ENCODE measurements at places on chromosomes 7 and 10. TPM values are rescaled to one million over a fixed set of nuclear protein-coding genes. Genes with fewer than 3 reads are reported as not detected.

DNA sequence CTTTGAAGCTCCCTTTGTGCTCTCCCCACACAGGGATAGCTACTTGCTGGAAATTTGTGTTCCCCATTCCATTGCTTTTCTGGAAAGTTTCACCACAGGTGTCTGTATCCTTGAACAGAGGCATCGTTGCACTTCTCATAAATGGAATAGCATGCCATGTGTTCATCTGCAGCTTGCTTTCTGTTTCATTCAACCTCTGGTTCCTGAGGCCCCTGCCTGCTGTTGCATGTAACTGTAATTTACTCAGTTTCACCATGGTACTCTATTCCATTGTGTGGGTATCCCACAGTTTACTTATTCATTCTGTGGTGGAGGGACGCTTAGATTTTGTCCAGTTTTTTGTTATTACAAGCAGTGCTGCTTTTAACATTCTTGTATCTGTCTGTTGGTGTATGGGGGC is 32.0 kb downstream of the EEPD1 start:
- DNase-seq, result no peak

DNA sequence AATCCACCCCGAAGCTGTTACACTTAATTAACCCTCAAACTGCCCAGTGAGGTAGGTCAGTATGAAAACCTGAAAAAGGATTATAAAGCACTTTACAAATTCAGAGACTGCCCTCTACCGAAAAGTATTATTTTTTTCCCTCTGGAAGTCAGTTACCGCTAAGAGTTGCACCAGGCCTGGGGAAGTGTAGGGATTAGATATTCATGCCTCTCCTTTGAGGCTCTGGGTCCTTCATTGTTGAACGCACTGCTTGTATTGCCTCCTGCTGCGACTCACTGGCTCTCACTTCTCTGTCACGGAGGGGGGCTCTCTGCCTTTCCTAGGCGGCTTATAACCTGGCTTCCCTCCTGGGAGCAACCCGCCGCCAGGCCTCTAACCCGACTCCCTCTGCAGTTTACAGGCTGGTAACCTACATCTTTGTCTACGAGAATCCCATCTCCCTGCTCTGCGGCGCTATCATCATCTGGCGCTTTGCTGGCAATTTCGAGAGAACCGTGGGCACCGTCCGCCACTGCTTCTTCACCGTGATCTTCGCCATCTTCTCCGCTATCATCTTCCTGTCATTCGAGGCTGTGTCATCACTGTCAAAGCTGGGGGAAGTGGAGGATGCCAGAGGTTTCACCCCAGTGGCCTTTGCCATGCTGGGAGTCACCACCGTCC is 2.7 kb downstream of the RHBDD2 start:
- DNase-seq, result no peak

DNA sequence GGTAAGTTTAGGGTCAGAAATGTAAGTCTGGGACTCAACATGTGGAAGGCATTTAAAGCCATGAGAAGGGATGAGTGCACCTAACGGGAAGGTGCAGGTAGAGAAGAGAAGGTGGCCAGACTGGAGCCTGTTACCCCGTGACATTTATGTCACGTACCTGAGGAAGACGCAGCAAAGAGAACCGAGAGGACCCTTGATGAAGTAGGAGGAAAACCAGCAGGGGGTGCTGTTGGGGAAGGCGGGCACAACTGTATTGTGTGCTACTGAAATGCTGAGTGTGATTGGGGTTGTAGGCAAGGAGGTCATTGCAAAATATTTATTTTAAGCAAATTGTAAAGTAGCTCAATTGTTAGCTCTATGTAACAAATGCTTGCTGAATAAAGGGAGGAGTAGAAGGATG is 338.2 kb upstream of the PRKCQ start:
- peak; percentile 78 for DNase-seq

- no peak for DNase-seq
These were observed 169.4 kb downstream of the KIAA1217 start for GRCh38 chr10:24378126-24378920.

DNA sequence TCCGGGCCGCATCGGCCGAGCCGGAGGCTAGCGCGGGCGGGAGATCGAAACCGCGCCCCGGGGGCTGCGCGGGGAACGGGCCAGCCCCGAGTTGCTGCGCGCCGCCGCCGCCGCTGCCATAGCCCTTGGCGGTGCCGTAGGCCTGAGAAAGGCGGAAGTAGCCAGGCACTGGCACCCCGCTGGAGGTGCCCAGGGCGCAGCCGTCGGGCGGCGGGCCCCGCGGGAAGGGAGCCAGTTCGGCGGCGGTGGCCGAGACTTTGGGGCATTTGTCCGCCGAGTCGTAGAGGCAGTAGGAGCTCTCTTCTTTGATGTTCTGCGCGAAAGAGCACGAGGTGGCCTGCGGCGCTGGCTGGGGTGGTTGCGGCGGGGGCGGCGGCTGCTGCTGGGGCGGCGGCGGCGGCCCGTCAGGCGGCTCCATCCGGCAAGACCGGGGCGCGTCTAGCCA is 587 bp downstream of the HOXA10 start:
- no peak for DNase-seq

GRCh38 chr10:125343118-125343925 is 183.0 kb upstream of the CTBP2 start:
- no peak for DNase-seq

DNA sequence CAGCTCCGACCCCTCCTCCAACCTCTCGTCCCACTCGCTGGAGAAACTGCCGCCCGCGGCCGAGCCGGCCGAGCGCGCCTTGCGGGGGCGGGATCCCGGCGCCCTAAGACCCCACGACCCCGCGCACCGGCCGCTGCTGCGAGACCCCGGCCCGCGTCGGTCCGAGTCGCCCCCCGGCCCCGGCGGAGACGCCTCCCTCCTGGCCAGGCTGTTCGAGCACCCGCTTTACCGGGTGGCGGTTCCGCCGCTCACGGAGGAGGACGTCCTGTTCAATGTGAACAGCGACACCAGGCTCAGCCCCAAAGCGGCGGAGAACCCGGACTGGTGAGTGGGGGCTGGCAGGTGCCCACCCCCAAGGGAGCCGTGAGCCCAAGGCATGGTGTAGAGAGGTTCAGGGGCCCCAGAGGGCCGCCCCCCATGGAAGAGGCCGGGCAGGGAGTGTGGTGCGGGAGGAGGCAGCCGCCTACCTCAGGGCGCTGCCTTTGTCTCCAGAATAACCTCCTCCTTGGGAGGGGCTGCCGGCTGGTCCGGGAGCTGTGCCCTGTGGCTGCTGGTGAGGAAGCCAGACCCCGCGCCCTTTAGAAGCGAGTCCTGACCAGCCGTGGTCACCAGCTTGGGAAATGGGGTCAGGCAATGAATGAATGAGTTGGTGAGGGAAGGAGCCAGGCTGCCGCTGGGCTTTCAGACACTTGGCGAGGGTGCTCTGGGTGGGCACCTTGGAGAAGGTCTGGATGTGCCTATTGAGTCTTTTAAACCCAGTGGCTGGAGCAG is 1.3 kb downstream of the FAM20C start:
- DNase-seq, result no peak

DNA sequence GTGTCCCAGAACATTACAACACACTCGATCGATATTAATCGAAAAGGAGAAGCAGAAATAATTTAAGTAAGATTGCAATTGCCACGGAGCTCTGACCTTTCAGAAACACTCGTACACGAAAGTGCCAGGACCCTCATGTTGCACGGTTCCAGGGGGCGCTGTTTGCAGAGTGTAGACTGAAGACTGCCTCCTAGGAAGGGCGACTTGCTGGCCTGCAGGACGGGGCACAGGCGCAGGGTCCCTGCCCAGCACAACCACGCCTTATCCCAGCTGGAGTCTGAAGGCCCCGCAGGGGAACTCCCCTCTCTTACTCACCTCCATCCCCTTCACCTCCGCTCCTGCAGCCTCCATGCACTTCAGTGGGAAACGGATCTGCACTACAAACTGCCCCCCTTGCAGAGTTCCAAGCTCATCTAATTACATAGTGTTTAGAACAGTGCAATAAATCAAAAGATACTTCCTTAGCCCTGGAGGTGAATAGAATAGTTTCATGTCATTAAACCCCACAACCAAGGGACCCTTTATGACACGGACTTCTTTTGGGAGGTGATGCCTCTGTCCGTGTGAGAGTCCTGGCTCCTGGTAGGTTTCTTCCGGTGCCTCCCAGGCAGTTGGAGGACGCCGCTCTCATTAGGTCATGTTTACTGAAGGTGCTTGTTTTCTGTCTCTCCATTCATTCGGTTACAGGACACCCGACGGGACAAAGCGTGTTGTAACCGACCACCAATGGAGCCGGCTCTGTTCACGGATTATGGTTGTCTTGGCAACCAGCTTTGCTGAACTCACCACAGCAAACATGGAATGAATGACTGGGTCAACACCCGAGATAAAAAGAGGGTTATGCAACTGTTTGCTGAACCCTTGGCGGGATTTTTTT is 262.2 kb downstream of the BAMBI start:
- DNase-seq, result no peak

GRCh38 chr10:43136995-43137716 is 1.1 kb upstream of the CSGALNACT2 start:
- no peak for DNase-seq

GRCh38 chr10:29617880-29618340 is 16.9 kb downstream of the SVIL start:
- DNase-seq, result no peak

- no peak for DNase-seq
These were observed 1.4 kb upstream of the HOXA7 start for GRCh38 chr7:27157702-27158431.

- no peak for DNase-seq
These were observed 68.5 kb downstream of the FAM204A start for GRCh38 chr10:118273662-118274061.

DNA sequence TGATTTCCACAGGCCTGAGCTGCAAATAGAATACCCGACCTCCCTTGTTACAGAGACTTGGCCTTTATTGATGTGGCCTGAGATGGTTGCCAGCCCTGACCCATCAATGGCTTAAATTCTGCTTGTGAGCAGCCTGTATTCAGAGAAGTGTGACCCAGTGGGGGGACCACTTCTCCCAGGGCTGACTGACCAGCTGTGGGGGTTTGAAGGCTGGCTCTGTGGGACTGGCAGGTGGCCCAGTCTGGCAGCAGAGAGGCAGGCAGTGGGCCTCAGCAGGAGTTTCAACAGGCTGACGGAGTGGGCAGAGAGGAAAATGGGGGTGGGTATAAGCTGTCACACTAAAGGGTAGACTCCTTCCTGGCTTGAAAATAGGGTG is 12.2 kb upstream of the PPIF start:
- DNase-seq, result no peak

- DNase-seq, result no peak
These were observed 48.1 kb upstream of the COMTD1 start for GRCh38 chr10:75283671-75284470.

- DNase-seq, result no peak
These were observed 246.7 kb downstream of the FGFR2 start for GRCh38 chr10:121351540-121351939.

DNA sequence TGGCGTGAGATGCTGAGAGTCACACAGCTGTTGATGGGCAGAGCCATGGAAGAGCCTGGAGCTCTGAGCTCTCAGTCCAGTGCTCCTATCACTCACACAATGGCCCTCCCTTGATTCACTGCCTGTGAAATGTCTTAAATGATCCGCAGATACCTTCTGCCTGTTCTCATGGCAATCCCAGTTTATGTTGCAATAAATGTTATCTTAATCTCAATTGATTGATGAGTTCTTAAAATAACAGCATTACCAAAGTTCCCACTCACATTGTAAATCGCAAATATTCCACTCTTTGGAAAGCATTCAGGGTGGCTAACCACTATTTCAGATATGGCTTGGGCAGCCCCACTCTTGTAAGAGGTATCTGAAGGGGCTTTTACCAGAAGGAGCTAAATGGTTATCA is 865.5 kb downstream of the LRMDA start:
- DNase-seq, result no peak

GRCh38 chr10:93079663-93080349 is 6.1 kb downstream of the CYP26A1 start:
- no peak for DNase-seq

DNA sequence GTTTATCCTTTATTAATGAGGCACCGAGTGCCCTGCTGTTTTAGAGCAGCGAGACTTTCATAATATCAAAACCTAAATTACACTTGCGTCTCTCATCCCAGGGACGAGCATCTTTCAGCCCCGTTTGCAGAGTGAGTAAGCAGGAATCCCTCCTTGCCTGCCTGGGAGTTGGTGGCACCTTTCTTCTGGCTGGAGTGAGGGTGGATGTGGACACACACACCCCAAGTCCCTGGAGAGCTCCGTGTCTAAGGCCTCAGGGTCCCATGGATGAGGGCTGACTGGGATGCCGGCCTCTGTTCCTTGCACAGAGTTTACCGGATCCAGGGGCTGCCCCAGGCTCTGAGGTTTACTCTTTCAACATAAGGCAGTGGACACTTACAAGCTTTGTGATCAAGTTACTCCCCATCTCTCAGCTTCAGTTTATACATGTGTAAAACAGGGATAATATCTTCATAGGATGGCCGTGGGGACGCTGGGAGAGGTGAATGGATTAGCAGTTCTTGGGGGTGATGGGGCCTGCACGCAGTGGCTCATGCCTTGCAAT is 24.5 kb downstream of the POLL start:
- no peak for DNase-seq

GRCh38 chr10:44513591-44513990 is 128.7 kb upstream of the CXCL12 start:
- no peak for DNase-seq

DNA sequence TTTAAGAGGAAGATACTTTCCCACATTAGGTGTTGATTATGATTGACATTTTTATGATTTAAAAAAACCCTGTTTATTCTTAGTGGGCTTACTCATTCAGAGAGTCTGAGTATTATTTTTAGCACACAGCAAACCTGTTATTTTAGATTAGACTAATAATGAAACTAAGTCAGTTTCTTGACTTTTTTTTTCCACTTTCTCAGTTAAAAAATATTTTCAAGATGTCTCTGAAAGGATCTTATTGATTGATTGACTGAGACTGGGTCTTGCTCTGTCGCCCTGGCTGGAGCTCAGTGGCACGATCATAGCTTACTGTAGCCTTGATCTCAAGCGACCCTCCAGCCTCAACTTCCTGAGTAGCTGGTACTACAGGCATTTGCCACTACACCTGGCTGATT is 20.4 kb upstream of the INPP5F start:
- no peak for DNase-seq

GRCh38 chr10:110221721-110222261 is 14.4 kb downstream of the MXI1 start:
- DNase-seq, result peak; percentile 66

- DNase-seq, result no peak
These were observed 286.0 kb downstream of the TWIST1 start for GRCh38 chr7:18831419-18831818.

SORCS3 gene
- total RNA-seq, result not detected

DLX5 gene
- not detected for total RNA-seq

PNLIP gene
- total RNA-seq, result not detected

JCAD gene
- 0.04 TPM for total RNA-seq

DYDC2 gene
- not detected for total RNA-seq

PPP1R9A gene
- total RNA-seq, result not detected

CPN1 gene
- total RNA-seq, result not detected

CRHR2 gene
- total RNA-seq, result not detected

OR2A5 gene
- total RNA-seq, result not detected

SYT15B gene
- total RNA-seq, result 0.13 TPM

CCL26 gene
- total RNA-seq, result not detected

RHOBTB1 gene
- 0.04 TPM for total RNA-seq

ADCYAP1R1 gene
- not detected for total RNA-seq

NUTM2E gene
- total RNA-seq, result 0.20 TPM

TEX47 gene
- not detected for total RNA-seq

BMS1 gene
- total RNA-seq, result 40.3 TPM

C10orf62 gene
- total RNA-seq, result not detected

BMPR1A gene
- total RNA-seq, result 21.9 TPM

ELFN1 gene
- total RNA-seq, result 0.22 TPM

PNLIPRP2 gene
- not detected for total RNA-seq

All from CD8-positive, alpha-beta memory T cell (primary cell).